ENCODE measurements at places on chromosomes 2 and 18.

- no peak for DNase-seq
Observed at GRCh38 chr2:42519624-42520023, 25.8 kb upstream of the KCNG3 start.

DNA sequence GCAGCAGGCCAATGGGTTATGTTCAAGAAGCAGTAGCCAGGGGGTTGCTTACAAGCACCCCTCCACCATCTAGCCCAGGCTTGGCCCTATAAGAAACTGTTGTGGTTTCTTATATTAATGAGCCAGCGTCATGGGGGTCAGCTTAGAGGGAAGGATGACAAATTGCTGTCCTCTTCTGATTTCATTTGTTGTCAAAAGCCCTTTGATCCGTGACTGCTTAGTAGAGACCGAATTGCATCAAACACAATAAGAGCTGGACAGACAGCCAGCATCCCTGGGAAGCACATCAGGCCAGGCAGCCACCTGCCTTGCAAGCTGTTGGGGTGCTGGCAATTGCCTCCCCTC lies 206.6 kb upstream of the SETBP1 start:
- no peak for DNase-seq

DNA sequence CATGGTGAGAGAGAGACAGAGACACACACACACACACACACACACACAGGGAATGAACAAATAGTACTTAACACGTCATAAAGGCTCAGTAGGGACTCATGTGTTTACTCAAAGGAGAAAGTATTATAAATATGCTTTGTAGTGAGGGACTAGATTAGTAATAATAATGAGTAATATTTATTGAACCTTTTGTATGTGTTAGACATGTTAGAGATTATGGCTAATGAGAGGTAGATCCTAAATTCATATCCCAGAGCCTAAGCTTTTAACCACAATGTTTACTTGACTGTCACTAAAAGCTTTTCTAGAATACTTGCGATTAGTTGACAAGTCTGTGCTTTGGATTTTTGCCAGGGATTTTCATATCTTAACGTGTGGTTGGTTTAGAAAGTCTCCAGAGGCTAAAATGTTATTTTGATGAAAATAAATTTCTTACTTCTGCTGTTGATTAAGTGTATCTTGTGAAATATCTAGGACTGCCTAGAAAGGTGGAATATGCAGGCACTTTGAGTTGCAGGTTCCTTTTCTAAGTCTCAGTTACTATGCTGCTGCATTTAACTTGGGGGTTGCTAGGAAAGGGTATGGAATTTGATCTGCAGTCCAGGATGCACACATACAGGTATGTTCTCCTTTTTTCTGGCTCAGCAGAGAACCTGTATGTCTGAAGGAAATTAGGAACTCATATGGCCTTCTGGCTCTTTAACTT lies 64.5 kb downstream of the UBR3 start:
- no peak for DNase-seq

GRCh38 chr18:40608226-40608625 lies 1346.8 kb upstream of the PIK3C3 start:
- DNase-seq: no peak

GRCh38 chr2:24874035-24874434 lies 46.0 kb downstream of the ADCY3 start:
- no peak for DNase-seq

DNA sequence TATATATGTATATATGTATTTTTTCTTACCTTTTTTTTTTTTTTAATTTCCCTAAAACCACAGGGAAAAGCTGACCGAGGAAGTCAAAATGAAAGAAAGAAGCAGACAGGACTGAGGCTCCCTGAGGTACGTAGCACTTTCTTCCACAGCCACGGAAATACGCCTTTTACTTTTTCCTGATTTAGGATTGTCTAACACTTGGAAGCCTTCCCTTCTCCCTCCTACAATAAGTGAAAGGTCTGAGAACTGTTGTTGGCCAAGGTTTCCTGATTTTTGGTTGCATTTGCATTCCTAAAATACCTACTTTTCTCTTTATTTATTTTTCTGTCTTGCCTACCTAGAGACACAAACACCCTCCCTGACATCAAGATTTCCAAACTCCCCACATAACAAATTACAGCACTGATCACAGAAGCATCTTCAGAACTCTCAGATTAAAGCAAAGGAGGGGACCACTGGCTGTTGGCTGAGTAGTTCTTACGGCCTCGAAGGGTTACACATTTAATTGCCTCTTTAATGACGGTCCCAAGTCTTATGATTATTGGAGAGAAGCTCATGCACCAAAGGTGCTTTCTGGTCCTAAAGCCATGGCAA lies 778.5 kb upstream of the FANCL start:
- DNase-seq: no peak

DNA sequence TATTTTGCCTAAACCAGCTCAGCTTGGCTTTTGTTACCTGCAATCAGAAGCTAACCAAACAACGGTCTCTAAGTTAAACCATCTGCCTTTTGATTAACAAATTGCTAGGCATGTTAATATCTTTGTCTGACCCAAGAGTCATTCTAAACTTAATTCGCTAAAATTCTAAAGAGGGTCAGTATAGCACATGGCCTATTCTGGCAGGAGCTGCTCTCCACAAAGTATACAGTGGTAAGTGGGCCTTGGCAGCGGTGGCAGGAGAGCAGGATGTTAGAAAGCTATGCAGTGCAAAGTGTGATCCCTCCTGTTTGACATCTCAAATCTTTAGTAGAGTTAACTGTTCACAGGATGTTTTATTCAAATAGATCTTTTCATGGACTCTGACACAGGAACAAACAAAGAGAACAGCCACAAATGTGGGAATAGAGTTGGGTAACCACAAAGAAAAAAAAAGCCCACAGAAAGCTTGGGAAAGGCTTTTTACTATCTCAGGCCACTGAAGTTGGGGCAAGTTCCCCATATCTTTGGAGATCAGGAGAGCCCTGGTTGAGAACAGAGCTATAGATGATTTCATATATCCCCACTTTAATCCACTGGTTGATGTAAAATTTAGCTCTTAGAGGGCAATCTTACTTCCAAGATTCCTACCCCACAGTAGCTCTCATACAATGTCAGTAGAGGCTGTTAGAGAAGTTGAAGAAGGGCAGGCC lies 10.6 kb downstream of the CFAP210 start:
- no peak for DNase-seq

DNA sequence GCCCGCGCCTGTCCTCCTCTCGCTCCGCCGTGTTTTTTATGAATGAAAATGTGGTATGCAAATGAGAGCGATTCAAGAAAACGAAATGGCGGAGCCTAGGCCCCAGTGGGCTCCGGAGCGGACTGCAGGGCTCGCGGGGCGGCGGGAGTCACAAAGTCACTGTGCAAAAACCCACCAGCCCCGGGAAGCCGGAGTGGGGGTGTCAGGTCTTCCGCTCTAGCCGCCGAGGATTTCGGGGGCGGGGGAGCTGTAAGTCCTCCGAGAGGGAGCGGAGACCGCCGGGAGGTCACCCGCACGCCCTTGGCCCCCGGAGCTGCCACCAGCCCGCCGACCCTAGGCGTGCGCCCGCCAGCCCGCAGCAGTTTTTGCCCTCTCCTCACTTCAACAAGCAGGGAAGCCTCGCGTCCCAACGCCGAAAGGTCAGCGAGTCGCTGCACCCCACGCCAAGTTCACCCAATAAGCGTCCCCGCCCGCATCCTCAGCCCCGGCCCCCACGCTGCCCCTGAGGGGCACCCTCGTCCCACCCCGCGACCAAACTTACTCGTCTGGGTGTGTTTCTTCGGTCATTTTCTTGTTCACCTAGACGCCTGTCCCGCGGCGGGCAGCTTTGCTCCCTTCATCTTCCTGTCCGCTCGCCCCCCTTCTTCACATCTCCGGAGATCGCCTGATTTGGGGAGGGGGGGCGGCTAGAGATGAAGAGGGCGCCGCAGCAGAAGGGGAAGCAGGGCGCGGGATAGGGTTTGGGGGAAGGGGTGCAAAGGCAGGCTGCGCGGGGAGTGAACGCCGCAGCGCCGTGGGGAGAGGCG lies 775 bp downstream of the SPRED2 start:
- peak; percentile 11 for DNase-seq

GRCh38 chr18:58915006-58915799 lies 50.5 kb downstream of the ZNF532 start:
- no peak for DNase-seq

DNA sequence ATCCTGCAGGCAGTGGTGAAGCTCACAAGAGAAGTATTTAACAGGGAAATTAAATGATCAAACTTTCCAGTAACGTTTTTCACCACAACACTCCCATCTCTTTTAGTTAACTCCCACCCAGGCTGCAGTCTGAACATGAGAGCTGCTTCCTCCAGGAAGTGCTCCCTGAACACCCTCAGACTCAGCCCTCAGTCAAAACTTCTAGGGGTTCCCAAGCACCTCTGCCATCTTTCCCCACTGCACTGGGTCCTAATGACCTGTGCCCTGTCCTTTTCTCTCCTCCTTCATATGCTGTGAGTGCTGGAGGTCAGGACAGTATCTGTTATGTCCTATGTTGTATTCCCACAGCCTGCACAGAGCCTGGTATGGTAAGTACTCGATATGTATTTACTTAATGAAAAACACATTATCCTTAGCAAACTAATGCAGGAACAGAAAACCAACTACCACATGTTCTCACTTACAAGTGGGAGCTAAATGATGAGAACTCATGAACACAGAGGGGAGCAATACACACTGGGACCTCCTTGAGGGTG lies 49.2 kb upstream of the ASPRV1 start:
- no peak for DNase-seq
